NCI-H1048 (cell line): ENCODE measurements at places on chromosomes 16 and 17.

DNA sequence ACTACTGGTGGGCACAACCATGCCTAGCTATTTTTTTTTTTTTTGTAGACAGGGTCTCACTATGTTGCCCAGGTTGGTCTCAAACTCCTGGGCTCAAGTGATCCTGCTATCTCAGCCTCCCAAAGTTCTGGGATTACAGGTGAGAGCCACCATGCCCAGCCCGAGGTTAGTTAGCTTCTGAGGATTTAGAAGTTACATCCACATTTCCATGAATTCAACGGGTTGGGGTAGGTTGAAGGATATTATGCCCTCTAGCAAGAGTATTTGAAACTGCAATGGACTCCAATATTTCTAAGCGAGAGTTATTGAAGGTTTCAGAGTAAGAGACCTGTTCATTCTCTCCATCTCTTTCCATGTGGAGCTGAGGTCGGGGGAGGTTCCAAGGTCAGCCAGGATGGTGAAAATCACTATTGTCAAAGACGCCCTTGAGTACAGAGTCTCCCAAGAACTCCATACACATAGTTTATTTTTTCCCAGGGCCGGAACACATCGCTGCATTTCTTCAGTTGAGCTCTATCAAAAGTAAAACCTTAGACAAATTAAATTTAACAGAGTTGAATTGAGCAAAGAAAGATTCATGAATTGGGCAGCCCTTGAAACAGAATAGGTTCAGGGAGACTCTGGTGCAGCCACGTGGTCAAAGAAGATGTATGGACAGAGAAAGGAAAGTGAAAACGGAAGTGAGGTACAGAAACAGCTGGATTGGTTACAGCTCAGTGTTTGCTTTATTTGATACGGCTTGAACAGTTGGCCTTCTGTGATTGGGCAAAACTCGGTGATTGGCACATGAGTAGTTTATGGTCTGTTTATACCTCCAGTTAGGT lies 19.0 kb upstream of the ITPRIPL2 start:
- no peak for DNase-seq

GRCh38 chr17:14123619-14124278 lies 54.4 kb downstream of the COX10 start:
- DNase-seq = no peak

GRCh38 chr17:71446645-71447437 lies 674.0 kb upstream of the SOX9 start:
- DNase-seq = no peak

- no peak for DNase-seq
These were observed 17.6 kb upstream of the CYB5B start for GRCh38 chr16:69406780-69407331.

- DNase-seq = no peak
These were observed 398.5 kb upstream of the DYNLRB2 start for GRCh38 chr16:80142281-80142680.

GRCh38 chr16:88511906-88512305 lies 58.3 kb upstream of the ZC3H18 start:
- no peak for DNase-seq

GRCh38 chr16:7313170-7313569 lies 19.5 kb upstream of the RBFOX1 start:
- DNase-seq = no peak
